ENCODE measurements at places on chromosomes 6 and 20.

- no peak for DNase-seq
Observed at GRCh38 chr6:11947575-11947974, 64.5 kb upstream of the HIVEP1 start.

- no peak for DNase-seq
Observed at GRCh38 chr6:38054527-38055202, 235.1 kb downstream of the ZFAND3 start.

GRCh38 chr20:62143957-62144825 lies 622 bp downstream of the SS18L1 start:
- no peak for DNase-seq

DNA sequence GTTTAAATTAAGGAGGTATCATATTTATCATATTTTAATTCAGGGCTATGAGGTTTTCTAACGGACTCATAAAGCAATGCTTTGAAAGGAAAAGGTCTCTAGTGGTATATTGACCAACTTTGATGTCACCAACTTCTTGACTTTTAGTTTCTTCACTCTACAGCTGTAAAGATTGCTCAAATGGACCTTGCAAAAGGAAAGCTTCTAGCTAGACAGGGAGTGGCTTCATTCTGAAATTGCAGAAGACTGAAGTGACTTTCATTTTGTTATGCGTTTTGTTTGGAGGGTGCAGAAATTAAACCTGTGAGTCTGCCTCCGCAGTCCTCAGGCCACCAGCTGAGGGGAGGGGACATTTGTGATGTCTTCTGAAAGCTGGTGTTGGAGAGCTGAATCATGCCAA lies 95.7 kb downstream of the SLC24A3 start:
- DNase-seq, result no peak

GRCh38 chr6:13005994-13006393 lies 289.4 kb downstream of the PHACTR1 start:
- no peak for DNase-seq

GRCh38 chr6:83852528-83853177 lies 507 bp upstream of the RIPPLY2 start:
- DNase-seq, result no peak

DNA sequence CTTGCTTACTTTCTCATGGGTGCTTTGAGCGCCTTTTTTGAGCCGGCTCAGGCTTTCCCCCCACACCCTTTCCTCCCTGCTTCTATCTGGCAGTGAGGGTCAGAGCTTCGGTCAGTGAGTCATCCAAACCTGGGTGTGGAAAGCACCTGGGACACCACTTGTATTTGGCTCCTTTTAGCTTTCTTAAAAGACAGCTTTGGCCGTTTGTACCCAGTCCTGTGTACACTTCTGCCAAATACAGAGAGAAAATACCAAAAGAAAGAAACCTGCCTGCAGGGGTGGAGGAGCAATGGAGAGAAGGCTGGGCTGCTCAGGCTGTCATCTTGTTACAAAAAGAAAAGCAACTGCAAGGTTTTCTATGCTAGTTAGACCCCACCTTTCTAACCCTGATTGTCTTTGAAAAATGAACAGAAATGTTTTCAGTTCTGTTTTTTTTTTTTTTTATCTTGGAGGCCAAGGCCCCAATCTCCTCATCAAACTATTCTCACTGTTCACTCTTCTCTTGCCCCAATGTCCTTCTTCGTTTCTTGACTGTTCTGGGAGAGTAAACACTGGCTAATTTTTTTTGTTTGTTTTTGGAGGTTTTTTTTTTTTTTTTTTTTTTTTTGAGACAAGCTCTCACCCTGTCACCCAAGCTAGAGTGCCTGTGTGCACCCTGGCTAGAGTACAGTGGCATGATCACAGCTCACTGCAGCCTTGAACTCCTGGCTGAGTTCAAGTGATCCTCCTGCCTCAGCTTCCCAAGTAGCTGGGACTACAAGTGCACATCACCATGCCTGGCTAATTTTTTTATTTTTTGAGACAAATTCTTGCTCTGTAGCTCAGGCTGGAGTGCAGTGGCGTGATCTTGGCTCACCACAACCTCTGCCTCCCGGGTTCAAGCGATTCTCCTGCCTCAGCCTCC lies 76.4 kb downstream of the SSR1 start:
- no peak for DNase-seq

DNA sequence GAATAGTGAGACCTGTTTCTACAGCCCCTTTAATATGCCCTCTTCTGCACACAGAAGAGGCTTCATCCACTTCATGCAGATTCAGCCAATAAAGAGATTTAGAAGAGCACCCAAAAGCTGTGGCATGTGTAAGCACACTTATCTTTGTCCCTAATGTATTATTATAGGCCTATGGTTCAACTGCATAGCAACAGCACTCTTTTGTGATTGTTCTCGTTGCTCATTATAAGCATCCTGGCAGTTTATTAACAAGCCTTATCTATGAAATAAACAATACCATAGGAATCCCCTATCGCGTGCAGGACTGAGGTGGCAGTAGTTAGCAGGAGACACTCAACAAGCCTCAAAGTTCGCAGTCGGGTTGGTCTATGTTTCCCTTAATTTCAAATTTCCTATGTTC lies 138.5 kb upstream of the BEND6 start:
- DNase-seq, result no peak

All from cerebellar nuclear complex (tissue), 1 donor.